ENCODE measurements at places on chromosomes 16 and 17.

GRCh38 chr16:84898447-84898846 lies 78.7 kb downstream of the CRISPLD2 start:
- DNase-seq = peak; percentile 54

- DNase-seq = no peak
Measured at GRCh38 chr16:78903843-78904242, 696.7 kb downstream of the MAF start.

GRCh38 chr16:49910541-49911071 lies 54.7 kb upstream of the ZNF423 start:
- DNase-seq = no peak

DNA sequence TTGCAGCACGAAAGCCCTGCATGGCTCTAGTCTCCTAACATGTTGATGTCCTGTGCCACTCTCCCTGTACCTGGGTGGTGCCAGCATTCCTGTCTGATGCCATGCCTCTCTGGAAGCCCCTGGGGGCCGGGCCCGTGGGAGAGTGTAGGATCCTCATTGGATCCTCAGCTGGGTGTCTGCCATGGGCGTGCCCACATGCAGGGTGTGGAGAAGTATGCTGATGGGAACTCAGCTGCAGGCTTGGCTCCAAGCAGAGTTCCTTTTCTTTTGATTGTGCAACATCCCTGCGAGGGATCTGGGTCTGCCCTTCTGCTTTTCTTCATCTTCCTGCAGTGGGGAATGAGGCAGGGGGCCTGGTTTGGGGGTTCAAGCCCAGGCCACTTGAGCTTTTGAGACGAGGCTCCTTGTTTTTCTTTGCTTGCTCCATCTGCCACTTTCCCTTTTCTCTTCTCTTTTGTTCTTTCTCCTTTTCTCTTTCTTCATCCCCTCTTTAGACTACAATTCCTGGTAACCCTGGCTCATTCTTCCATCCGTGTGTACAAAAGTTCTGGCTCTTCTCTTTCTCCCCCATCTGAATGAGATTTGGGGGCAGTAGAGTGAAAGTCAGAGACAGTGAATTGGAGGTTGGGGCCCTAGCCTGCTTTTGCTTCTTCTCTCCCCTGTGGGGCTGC lies 32.9 kb downstream of the KSR1 start:
- DNase-seq = no peak

- no peak for DNase-seq
Measured at GRCh38 chr16:83443972-83444371, 363.8 kb upstream of the HSBP1 start.

DNA sequence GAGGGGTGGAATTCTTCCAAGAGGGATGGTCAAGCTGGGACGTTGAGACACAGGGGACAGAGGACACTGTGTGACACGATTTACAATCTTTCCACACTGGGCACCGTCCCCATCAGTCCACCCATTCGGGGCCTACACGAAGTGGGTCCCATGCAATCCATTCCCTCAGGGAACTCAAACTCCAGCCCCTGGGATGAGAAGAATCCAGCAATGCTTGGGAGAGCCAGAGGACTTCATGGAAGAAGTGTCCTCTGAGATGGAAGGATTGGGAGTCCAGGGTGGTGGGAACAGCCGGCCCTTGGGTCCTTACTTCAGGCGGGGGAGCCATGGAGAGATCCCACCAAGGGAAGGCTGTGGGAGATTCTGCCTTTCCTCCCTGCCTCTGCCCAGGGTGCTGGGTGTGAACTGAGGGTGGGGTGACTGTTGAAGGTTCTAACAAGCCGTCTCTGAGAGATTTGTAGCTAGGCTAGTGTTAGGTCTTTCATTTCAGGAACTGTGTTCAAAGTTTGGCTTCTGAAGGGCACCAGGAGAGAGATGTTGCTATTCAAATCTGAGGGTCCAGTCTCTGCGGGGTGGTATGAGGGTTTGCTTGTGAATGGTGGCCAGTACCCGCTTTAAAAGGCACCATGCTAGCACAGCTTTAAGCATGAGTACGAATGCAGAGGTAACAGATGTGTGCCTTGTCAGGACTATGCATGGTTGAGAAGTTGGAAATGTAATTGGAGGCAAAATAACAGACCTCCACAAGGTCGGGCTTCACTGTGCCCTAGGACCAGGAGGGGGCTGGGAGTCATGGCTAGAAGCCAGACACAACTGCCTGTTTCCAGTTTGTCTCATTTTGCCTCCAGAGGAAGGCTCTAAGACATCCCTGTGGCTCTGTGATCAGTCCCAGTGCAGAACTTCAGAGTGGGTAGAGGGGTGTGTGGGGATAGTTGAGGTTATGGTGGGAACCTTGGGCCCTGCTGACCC lies 1.9 kb downstream of the ATP1B2 start:
- DNase-seq = no peak

GRCh38 chr17:15377200-15377599 lies 35.8 kb upstream of the TEKT3 start:
- no peak for DNase-seq

GRCh38 chr17:33560165-33560564 lies 267.1 kb upstream of the ASIC2 start:
- DNase-seq = peak; percentile 10

GRCh38 chr17:50176559-50177357 lies 11.0 kb downstream of the SGCA start:
- no peak for DNase-seq

DNA sequence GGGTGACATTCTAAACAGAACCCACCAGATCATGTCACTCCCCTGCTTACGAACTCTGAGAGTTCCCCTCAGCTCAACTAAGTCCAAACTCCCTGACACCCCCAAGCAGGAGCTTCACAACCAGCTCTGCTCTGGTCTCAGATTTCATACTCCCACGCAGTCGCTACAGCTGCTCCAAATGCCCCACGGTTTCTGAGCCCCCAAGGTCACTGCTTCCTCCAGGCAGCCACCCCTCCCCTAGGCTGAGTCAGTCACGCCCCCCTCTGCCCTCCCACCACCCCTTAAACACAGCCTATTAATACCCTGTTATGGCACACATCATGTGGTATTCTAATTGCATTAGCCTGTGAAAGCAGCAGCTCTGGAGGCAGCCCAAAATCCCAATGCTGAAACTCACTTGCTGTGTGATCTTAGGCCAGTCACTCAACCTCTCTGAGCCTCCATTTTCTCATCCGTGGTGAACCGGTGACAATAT lies 51.5 kb downstream of the GSG1L start:
- no peak for DNase-seq

DNA sequence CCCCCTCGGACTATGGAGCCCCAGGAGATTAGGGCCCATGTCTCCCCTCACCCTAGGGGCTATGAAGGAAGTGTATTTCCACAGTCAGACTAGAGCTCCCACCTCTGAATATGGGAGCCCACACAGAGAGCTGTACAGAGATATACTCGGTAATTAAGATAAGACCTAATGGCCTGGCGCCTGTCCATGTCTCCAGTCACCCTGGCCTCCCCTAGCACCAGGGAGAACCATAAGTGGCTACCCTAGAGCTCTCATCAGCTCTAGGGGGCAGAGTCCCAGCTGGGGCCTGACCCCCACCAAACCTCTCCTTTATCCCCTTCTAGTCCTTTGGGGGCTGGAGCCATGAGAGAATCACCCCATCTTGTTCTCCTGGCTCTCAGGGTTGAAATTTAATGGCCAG lies 2.4 kb downstream of the TMEM101 start:
- no peak for DNase-seq

DNA sequence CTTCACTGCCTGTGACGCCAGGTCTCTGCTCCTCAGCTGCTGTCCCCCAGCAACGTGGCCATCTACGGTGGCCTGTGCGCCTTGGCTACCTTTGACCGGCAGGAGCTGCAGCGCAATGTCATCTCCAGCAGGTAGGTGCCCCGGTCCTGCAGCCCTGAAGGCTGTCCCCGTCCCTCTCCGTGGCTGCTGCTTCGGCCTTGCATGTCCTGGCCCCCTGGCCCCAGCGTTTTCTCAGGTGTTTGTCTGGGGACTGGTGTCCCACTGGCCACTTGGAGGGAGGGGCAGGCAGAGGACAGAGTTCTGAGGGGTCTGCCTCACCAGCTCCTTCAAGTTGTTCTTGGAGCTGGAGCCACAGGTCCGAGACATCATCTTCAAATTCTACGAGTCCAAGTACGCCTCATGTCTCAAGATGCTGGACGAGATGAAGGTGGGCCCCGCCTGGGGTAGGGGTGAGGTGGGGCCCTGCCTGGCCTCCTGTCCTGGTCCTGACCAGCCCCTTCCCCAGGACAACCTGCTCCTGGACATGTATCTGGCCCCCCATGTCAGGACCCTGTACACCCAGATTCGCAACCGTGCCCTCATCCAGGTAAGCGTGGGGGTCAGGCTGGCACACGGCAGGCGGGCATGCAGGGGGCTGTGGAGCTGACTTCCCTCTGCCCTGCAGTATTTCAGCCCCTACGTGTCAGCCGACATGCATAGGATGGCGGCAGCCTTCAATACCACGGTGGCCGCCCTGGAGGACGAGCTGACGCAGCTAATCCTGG lies 4.4 kb downstream of the GPS1 start:
- no peak for DNase-seq
